ENCODE measurements at places on chromosomes 7 and 10.

DNA sequence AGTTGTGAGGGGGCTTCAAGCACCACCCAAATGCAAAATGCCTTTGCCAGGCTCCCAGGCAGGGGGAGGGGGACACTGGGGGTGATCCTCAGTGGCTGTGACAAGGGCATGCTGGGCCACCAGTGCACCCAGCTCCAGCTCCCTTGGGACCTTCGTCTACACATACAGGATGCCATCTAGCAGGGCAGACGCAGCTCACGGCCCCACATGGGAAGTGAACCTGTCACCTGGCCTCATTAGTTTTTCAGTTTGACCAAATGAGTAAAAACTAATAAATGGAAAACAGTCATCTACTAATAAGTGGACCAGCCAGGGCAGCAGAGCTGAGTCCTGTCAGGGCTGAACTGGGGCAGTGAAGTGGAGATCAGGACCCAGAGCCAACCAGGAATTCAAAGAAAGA, 50.2 kb downstream of the TLL2 start:
- no peak for DNase-seq

DNA sequence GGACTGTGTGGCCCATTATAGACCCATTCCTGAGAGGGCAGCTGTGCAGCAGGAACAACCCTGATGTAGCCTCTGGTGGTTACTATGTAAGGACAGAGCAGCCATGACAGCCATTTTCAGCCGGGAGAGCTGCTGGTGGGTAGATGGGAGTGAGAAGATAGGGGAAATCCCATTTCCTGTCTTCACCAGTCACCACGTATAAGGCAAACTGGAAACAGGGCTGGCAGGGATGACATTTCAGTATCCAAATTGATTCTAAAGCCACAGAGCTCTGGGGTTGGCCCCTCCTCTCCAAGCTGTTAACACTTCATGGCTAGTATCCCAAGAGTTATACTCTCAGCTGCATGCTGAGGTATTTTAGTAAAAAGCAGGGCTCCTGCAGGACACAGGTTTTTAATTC, 15.2 kb upstream of the FZD1 start:
- DNase-seq, result no peak

DNA sequence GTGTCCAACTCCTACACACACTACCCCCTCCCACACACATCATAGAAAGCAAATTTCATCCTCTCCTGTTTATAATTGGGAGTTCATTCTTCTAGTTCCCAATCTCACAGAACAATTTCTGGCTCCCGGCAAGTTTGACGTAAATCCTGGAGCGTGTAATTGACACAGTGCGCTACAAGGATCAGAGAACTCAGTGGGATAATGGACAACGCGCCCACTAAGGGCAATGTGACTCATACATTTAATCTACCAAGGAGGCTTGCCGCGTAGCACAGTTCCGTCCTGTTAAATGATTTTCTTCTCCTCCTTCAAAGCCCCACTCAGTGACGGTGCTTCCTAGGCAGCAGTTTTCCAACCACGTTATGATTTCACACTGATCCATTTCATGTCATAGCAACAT, 277.6 kb downstream of the SFMBT2 start:
- no peak for DNase-seq

DNA sequence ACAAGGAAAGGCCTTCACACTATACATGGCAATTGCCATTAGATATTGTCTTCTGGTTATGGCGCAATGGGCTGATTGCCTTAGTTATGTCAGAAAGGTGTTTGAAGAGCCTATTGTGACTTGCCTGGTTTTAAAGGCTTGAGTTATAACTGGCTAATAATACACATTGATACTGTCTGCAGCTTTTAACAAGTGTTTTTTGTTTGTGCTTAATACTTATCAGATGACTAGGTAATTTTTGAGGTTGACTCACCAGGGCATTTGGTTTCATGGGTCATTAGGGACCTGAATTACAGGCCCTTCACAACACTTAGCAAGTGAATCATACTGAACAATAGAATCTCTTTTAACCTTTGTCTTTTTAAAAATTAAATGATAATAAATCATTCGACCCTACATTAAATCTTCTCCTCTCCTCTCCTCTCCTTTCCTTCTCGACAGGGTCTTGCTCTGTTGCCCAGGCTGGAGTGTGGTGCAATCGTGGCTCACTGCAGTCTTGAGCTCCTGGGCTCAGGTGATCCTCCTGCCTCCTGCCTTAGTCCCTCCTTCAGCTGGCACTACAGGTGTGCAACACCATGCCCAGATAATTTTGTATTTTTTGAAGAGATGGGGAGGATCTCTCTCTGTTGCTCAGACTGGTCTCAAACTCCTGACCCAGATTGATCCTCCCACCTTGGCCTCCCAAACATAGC, 196.3 kb downstream of the JCAD start:
- no peak for DNase-seq

GRCh38 chr10:30587522-30588031, 42.0 kb downstream of the LYZL2 start:
- peak; percentile 94 for DNase-seq

DNA sequence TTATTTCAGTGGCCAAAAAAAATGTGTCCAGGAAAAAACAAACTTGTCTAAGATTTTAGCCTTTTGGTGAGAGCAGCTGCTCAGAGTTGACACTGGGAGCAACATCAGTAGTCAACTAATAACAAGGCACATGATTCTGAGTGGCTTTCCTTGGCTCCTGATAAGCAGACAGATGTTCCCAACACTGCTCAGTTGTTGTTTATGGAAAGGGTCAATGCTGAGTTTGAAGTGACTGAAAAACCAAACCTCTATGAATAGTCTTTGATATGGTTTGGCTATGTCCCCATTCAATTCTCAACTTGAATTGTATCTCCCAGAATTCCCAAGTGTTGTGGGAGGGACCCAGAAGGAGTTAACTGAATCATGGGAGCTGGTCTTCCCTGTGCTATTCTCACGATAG, 12.3 kb downstream of the DYDC1 start:
- no peak for DNase-seq

DNA sequence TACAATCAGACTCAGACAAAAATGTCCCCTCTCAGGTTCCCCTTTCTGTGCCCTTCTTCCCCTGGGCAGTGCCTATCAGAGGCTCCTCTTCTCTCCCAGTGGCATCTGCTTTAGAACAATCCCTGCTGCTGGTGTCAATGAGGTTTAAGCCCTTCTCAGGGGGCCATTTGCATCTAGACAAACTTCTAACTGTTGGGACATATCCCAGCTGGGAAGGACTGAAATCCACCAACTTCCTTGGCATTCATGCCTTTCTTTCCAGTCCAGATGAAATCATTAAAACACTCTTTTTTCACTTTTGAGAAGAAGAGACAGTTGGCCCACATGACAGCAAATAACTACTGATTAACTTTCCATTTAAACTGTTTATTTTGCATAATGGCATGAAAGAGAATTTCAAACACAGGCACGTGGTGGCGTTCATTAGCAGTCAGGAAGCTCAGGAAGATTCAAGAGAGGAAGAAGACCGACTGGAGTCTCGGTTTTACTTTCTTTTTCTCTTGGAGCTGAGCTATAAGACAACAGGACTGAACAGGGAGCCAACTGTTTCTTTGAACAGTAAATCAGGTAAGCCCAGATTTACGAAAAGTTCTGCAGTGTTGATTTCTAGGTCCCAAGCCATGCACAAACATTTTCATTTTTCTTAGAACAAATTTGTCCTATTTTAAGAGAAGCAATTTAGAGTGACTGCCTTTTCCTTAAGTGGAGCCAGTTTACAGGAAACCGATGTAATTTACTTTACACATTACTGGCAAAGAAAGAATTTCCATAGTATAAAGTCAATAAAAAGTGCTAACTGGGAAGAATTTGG, at the start of gene GIMAP2:
Gene GIMAP2 (plus strand): TSS at position 488 of the 811 bp plus-strand sequence. CDS start 1,354 bp downstream, outside the sequence.
- DNase-seq, result peak; percentile 71

DNA sequence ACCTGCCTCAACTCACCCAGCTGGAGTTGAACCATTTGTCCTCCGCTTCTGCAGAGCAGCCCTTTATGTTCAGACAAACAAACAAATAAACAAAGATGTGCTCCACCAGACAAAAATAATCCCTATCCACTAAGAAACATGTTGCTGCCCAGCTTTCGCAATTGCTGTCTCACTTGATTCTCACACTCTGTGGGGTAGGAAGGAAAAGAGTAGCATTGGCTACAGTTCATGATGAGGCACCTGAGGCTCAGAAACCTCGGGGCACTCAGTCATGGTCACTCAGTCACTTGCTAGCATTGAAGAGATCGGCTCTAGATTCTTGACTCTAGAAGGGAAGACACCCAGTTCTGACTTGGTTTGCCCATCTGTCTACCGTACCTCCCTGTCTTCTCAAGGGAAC, 88.0 kb upstream of the ZMIZ1 start:
- peak; percentile 26 for DNase-seq

DNA sequence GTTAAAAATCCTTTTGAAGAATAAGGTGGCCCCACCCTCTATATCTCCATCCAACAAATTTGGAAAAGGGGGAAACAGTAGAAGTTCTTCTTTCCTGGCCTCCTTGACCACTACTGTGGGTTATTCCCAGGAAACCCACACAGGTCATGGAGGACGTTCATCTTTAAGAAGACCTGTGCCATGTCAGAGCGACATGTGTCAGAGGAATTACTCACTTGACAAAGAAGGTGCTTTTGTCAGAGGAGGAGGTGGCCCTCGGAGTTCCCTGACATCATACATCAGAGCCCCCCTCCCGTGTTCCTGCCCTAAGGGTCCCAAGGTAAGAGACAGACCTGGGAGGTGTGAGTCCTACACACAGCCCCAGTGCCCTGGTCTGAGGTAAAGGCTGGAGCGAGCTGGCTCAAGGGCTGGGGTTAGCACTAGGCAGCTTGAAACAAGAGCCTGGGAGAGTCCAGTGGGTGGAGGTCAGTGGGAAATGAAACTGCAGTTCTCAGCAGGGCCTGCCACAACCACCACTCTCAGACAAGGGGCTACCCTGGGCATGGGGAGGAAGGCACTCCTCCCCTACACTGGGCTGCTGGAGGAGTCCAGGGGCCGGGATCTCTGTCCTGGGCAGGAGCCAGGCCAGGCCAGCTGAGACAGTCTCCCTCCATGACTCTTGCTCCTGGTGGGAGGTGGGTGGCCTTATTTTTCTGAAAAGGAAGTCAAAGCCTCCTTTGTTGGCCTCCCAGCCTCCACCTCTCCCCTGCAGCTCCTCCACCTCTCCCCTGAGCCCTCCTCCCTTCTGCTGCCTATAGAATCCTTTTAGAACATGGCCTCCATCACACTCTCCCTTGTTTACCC, 21.8 kb upstream of the ZMIZ1 start:
- DNase-seq, result peak; percentile 63

DNA sequence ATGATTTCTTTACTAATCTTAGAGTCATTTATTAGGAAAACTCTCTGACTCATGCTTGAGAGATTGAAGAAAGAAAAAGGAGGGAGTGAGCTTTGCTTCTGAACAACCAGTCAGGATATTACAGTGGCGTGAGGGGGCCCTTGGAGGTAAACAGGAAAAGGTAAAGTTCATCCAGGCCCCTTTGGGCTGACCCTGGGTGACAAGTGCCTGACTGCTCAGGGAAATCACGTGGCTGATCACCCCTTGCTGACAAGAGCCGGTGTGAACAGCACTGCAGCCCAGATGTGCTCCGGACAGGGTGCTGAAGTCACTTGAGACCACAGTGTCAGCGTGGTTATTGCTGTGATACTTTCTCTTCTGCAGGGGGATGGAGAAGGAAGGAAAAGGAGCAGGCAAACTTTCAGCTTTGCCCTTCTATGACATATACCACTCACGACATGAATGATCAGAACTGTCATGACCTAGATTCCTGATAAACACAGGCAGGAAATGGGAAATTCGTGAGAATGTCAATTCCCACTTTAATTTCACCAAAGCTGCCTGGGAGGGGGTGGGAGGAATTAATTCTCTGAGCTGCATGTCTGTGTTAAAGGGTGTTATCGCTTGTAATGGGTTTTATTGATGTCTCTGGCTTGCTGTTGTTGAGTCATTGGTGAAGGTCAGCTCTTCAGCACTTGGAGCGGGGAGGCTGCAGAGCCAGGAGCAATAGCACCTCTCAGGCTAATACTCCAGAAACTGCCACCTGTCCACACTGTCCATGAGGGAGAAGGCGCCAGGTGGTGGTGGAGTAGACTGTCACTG, 139.8 kb upstream of the AOAH start:
- no peak for DNase-seq

DNA sequence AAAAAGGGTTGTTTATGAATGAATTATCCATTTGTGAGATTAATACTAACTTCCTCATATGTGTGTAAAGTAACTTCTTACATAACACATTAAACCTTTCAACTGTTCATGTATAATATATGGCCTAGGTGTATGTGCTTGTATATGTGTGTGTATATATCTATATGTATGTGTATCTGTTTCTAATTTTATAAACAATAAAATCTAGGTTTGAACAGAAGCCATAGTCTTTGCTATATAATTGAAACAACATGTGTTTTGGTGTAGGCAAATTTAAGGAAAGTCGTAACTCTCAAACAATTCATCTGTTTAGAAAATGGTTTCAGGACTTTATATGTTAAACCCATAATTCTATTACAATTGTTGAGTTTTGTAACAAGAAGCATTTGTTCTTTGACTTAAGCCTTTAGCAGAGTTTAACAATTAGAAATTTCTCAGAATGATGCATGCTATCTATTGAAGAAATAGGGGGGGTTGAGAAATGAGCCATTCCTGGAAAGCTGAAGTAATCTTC, 103.3 kb downstream of the BBS9 start:
- no peak for DNase-seq

GRCh38 chr10:59060852-59061251, 115.6 kb upstream of the PHYHIPL start:
- no peak for DNase-seq

GRCh38 chr10:95211606-95212279, 17.7 kb downstream of the ACSM6 start:
- no peak for DNase-seq

DNA sequence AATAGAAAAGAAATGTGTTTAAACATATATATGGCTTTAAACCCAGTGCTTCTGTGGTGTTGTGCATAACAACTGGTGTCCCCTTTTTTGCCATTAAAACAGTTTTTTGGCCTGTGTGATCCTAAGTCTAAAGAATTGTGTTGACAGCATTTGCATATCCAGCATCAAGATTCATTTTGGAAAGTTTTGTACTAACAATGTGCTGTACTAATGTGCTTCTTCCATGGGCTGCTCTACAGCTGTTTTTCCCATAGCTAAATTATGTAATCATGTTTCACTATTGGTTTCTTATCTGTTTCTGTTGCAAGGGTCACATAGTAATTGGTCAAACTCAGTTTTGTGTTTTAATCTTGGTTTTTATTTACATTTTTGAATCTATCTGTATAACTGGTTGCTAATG, 5.5 kb downstream of the CNNM2 start:
- no peak for DNase-seq

DNA sequence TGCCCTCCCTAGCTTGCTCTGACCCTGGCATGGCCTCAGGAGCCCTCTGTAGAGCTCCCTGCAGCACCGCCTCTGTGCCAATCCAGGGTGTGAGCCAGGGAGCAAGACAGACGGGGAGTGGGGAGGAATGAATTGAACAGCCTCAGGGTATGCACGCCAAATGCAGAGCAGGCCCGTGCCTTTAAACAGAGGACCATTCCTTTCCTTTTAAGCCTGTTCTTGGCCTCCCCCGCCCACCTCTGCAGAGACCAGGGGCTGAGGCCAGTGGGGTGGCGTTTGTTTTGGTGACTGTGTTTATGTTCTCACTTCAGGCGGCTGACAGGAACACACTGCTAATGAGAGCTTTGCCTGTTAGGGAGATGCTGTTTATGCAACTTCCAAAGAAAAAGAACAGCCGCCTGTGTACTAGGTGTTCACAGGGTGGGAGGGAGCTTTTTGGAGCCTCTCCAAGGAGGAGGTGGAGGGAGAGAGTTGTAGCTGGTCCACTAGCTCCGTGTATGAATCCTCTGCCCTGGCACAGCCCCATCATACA, 528.1 kb upstream of the DPP6 start:
- no peak for DNase-seq

Measured in CD14-positive monocyte (primary cell).